ENCODE measurements at places on chromosomes 4 and X.

DNA sequence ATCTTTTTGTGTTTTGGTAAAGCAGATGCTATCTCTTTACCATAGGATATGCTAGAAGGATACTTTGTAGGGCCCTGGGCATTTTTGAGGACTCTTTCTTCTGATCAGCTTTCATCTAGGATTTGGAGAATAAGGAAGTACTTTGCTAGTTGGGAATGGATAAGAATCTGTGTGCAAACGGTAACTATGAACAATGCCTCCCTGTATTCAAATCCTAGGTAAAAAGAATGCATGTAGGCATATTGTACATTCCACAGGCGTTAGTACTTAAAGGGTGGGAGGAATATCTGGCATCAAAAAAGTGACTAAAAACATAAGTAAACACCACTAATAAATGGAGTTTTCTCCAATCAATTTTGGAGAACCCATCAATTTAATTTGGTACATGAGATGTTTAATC lies 59.7 kb downstream of the SH3BGRL start:
- no peak for DNase-seq

- no peak for DNase-seq
Measured at GRCh38 chr4:24164054-24164693, 274.3 kb upstream of the PPARGC1A start.

- DNase-seq, result no peak
Measured at GRCh38 chrX:46485897-46486296, 59.3 kb downstream of the ZNF674 start.

GRCh38 chr4:158166701-158167100 lies 6.1 kb downstream of the GASK1B start:
- no peak for DNase-seq

DNA sequence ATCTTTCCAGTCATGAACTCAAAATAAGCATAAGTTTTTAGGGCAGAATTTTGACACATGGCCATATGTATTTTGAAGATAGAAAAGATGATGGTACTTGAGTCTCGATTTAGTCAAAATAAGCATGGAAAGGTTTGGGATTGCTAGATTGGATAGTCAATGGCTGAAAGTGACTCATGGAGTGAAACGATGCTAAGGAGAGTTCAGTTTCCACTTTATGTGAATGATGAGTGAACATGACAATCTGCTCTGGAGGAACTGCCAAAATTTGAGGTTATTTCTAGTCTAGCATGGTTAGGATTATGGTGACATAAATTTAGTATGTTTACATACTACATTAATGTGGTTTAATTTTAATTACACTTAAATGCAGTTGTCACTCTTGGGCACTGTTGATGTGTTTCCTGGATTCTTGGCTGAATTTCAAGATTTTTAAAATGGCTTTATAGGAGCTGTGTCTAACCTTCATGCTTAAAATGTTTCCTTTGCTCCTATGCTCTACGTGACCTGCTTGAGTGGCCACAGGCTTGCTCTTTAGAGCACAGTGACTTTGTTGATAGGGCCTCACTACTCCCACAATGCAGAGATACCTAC lies 17.1 kb downstream of the DDX3X start:
- no peak for DNase-seq

- DNase-seq, result no peak
Measured at GRCh38 chr4:183968502-183968901, 63.4 kb downstream of the STOX2 start.

DNA sequence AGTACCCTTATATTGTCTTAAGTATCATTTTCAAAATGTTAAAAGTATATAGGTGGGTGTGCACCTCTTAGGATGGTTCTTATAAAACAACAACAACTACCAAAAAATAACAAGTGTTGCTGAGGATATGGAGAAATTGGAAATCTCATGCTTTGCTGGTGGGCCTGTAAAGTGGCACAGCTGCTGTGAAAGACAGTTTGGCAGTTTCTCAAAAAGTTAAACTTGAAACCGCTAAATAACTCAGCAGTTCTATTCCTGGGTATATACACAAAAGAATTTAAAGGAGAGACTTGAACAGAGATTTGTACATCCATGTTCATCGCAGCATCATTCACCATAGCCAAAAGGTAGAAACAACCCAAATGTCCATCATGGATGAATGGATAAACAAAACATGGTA lies 65.5 kb downstream of the HAND2 start:
- DNase-seq, result no peak

DNA sequence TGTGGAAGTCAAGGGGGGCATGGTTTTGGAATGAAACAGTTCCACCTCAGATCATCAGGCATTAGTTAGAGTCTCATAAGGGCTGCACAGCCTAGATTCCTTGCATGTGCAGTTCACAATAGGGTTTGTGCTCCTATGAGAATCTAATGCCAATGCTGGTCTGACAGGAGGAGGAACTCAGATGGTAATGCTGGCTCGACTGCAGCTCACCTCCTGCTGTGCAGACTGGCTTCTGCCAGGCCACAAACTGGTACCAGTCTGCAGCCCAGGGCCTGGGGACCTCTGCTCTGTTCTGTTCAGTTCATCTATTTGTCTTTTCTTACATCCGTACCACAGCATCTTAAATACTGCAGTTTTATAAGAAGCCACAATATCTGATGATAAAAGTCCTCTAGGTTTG lies 12.2 kb upstream of the MSL3 start:
- DNase-seq, result no peak

DNA sequence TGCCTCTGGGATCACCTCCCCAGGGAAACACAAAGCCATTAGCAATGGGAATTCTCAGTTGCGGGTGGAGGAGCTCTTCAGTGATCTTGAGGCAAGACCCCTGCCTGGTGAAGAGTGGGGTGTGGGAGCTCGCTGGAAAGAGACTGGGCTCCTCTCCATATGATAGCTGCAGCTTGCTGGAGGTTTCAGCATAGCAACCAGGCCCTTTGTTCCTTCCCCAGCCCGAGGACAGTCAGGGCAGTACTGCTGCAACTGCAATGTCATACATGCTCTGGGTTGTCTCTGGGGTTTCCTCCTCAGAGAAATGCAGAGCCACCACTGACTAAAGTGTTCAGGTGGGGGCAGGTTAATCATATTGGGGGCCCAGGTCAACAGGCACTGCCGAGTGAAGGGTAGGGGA lies 81.3 kb downstream of the ARHGAP24 start:
- no peak for DNase-seq

DNA sequence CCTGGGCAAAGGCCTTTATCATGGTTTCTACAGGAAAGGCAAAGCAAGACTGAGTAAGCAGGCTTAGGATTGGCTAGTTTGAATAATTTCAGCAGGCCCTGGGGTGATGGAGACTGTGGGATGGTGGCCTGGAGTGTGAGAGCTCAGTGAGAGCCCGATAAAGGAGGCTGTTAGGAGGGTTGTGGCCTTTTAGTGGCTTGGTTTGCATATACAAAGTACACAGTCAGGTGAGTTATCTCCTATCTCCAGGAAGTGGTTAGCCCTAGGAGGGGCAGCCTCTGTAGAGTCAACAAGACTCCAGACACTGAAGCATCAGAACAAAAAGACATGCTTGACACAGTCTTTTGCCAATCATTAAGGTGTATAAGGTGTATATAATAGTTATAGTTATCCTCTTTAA lies 157.2 kb downstream of the CFAP299 start:
- DNase-seq, result no peak

Data from left kidney (tissue), 8 donors.